ENCODE measurements at places on chromosomes 6 and 20.

GRCh38 chr6:39451831-39452230 is 129.3 kb upstream of the KCNK16 start:
- no peak for DNase-seq

DNA sequence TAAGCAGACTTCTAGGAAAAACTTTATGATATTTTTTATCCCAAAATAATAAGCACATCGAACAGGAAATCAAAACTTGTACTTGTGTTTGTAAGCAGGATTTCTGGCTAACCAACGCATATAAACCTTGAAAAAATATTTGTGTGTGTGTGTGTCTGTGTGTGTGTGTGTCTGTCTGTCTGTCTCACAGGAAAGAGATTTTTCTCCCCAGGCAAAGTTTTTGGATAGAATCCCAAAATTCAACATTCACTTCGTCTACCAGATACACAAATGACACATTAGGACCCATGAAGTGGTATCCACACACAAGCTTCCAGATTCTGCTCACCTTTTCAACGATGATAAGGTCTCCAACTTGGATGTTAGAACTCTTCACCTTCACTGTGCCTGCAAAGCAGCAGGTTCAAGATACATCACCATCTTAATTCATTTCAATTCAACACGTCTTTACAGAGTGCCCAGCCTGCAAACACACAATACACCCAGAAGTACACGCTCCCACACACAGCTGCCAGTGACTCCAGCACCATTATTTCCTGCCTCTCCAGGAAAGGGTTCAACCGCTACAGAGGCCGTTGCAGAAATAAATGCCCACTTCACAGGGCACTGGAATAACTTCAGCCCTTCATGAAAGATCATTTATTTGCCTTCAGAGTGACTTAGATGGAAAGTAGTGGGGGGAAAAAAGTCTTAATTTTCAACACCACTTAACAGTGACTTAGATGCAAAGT is 70.9 kb downstream of the ATP9A start:
- DNase-seq, result no peak

- DNase-seq, result no peak
Observed at GRCh38 chr20:10924644-10925201, 250.9 kb upstream of the JAG1 start.

GRCh38 chr6:74554041-74554440 is 651.8 kb downstream of the COL12A1 start:
- no peak for DNase-seq

GRCh38 chr6:7262746-7263518 is 50.1 kb downstream of the SSR1 start:
- DNase-seq, result no peak
